ENCODE measurements at places on chromosomes 1 and 21. TPM values are rescaled to one million over a fixed set of nuclear protein-coding genes. Genes with fewer than 3 reads are reported as not detected.

DNA sequence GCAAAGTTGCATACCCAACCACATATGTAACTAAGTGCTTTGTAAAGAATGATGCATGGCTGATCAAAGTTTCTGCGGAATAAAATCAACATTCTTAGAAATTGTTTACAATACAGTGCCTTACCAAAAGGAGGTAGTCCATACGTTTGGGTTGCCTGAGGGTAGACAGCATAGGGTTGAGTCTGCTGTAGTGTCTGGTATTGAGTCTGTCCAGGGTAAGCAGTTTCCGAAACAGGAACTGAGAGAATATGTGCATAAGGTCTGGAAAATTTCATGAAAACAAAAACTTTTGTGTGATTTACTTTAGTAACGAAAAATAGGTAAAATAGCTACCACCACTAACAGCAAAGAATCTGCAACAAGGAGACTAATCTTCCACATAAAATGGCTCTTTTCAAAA, 53.0 kb downstream of the EYA3 start:
- DNase-seq, result no peak

DNA sequence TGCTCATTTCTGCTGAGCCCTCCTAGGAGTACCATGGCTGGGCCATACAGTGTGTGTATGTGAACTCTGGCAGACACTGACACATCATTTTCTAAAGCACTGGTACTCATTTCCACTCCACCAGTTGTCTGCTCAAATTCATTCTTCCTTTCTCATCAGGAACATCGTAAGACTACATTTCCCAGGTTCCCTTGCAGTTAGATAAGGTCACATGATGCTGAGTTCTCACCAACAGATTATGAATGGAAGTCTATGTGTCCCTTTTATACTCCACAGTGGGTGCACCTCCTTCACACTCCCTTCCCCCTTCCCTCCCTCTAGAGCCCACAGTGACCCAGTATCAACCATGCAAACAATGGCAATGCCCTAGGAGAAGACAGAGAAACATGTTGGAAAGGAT, 38.3 kb upstream of the PAX7 start:
- no peak for DNase-seq

GRCh38 chr1:69410893-69411292, 156.8 kb upstream of the LRRC7 start:
- no peak for DNase-seq

DNA sequence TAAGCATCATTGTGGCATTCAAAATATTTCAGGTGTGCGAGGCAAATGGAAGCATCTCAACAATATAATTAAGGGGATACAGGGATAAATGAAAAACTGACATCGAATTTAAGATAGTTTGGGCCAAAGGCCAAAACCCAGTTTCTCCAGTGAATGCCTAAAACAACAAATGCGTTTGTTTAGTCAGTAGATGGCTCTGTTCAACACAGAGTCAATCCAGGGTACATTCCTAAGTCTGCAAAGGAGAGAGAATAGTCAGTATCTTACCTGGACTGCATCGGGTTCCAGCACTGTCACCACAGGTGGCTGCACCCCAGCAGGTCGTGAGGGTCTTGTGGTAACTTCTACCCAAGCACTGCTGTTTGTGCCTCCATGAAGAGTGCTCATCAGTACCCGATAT, 321.1 kb downstream of the KCTD3 start:
- no peak for DNase-seq

TTLL7 gene
- 10.8 TPM for polyA plus RNA-seq

AGO1 gene
- 18.3 TPM for polyA plus RNA-seq

GBP6 gene
- not detected for polyA plus RNA-seq

DIRAS3 gene
- polyA plus RNA-seq, result 3.5 TPM

ICOSLG gene
- 14.8 TPM for polyA plus RNA-seq

MAN1A2 gene
- polyA plus RNA-seq, result 37.9 TPM

Measured in left renal pelvis (tissue), 4 donors.